Choroid plexus epithelial cell (primary cell): ENCODE measurements at places on chromosomes 5 and 9.

- DNase-seq: peak; percentile 53
Observed at GRCh38 chr5:126525630-126526245, 69.3 kb downstream of the ALDH7A1 start.

DNA sequence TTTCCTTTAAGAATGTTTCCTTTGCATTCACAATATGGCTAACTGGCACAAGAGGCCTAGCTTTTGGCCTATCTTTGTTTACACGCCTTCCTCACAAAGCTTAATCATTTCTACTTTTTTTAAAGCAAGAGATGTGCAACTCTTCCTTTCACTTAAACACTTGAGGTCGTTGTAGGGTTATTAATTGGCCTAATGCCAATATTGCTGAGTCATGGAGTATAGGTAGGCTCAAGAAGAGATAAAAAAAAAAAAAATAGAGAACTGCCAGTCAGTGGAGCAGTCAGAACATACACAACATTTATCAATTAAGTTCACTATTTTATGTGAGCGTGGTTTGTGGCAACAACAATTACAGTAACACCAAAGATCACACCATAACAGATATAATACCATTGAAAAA is 5.9 kb downstream of the FKBP15 start:
- peak; percentile 89 for DNase-seq

DNA sequence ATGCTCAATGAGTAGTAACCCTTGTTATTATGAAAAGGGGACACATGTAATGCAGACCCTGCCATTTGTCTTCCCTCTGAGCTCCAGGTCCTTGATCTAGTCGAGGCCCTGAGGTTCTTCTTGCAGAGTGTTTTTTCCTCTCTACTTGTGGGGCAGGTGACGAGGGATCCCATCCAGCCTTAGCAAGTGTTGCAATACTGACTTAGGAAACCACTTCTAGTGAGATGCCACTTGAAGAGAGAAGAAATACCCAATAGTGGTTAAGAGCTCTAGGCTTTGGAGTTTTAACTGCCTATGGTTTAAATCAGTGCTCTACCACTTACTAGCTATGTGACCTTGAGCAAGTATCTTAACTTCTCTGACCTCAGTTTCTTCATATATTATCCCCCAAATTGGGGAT is 10.2 kb downstream of the PPARGC1B start:
- no peak for DNase-seq

- DNase-seq: no peak
Observed at GRCh38 chr9:123376218-123377071, 20.4 kb downstream of the CRB2 start.

DNA sequence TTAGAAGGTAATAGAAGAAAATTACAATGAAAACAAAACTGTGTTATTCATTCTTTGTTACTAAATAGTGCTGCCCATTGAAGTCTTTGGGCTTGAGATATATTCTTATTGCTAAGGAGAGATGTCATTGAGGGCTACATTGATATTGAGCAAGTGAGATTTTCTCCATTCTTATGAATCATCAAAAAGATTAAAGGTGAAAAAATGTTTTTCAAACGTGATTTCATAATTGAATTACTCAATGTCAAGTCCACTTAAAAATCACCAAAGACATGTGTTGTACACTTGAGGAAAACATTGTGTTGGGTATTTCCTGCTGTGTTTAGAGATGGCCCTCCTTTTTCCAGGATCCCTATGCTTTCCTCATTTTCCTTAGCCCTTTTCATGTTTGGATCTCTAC is 448.1 kb downstream of the NFIB start:
- peak; percentile 27 for DNase-seq

- DNase-seq: no peak
Observed at GRCh38 chr5:6719896-6720560, 6.8 kb downstream of the TENT4A start.
